HepG2 (cell line): ENCODE measurements at places on chromosomes 7 and 10.

DNA sequence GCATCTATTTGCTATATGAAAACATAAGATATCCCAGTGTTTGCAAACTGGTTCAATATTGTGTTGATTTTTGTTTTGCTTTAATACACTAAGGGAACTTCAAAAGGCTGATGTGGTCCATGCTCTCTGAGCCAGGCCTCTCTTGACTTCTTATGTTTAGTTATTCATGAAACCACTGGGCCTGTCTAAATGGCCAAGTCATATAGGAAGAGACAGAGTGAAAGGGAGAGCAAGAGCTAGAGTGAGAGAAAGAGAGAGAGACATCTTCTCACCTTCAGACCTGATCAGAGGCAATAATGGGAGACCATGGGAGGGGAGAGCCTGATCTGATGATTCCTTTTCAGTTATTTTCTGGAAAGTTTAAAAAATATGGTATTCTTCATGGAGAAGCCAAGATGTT, 6.1 kb upstream of the FAS start:
- DNase-seq: no peak

- DNase-seq: no peak
Observed at GRCh38 chr10:128465697-128466096, 339.5 kb upstream of the MKI67 start.

DNA sequence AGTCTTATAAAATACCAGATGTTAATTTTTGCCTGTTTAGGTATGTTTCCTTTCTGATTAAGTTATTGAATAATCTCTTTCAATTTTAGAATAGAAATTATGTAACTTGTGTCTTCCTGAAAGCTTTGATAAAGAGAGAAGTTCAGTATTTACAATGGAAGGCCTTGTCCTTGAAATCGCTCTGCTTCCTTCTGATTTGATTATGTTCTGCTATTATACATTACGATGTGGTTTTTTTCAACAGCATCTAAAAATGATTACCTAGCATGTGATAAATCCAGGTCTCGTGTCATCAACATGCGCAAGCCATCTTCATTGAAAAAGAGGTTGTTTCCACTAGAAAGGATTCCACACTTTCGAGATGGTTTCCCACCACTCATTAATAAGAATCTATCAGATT, 96.5 kb upstream of the SLC26A5 start:
- no peak for DNase-seq

GRCh38 chr10:123821136-123821535, 70.5 kb downstream of the CPXM2 start:
- no peak for DNase-seq

DNA sequence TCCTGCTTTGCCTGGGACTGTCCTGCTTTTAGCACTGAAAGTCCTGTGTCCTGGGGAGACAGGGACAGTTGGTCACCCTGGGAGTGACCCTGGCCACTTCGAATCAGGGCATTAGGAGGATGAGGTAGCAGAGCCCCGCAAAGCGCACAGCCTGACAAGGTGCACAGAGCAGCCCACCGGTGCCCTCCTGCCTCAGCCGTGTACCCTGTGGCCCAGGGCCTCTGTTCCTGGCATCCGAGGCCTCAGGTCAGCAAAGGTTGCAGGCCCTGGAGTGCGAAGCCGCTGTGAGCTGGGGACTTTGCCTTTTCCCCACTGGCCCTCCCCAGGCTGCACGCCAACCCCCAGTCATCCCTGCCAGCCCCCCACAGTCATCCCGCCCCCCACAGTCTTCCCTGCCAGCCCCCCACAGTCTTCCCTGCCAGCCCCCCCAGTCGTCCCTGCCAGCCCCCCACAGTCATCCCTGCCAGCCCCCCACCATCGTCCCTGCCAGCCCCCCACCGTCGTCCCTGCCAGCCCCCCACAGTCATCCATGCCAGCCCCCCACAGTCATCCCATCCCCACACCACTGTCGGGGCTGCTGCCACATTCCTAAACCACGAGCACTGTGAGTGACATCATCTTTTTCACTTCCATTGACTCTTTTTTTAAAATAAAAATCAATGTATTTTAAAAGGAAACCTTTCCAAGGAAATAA, 91.8 kb downstream of the RGS10 start:
- DNase-seq: no peak

GRCh38 chr10:49096890-49097445, 18.4 kb downstream of the VSTM4 start:
- no peak for DNase-seq

DNA sequence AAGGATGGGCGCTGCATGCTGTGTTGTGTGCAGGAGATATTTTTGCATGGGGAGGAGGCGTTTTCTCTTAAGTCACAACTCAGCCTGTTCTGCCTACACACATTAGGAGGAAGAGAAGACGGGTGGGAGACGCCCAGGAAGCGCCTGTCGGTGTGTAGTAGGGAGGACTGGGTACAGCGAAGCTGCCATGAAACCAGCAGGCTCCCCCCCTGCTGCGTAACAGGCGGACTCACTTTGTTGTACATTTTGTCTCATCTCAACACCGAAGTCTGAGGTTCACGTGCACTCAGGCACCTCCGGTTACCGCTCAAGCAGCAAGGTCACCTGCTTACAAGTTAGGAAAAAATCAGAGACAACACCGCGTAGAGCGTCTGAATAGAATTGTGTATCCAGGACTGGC, 56.3 kb downstream of the CRTAC1 start:
- DNase-seq: no peak

GRCh38 chr10:97270523-97271154, 21.8 kb downstream of the ARHGAP19 start:
- peak; percentile 26 for DNase-seq

- DNase-seq: no peak
Observed at GRCh38 chr7:123977081-123977480, 52.0 kb downstream of the SPAM1 start.

- DNase-seq: no peak
Observed at GRCh38 chr10:128462844-128463243, 336.6 kb upstream of the MKI67 start.

- no peak for DNase-seq
Observed at GRCh38 chr7:8147760-8148463, 114.1 kb downstream of the ICA1 start.

GRCh38 chr10:118771976-118772375, 17.2 kb upstream of the CACUL1 start:
- DNase-seq: no peak

- DNase-seq: no peak
Observed at GRCh38 chr7:120053390-120053961, 219.5 kb upstream of the KCND2 start.

DNA sequence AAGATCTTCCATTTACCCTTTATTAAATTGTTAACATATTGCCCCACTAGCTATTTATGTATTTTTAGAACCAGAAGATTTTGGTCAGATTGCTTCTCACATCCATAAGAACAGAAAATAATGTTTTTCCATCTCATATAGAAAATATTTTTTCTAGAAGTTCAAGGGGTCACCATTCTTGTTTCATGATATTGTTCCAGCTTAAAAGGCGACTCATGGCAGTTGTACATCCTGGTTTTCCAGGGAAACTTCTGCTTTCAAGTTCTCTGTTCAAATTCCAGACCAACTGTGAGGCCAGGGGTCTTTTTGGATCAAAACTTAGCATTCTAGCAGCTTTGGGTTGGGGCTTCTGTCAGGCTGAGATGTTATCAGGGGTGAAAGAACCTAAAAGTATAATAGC, 84.4 kb downstream of the LRRC4 start:
- DNase-seq: no peak

- DNase-seq: no peak
Observed at GRCh38 chr10:117662126-117662525, 119.6 kb downstream of the EMX2 start.

- no peak for DNase-seq
Observed at GRCh38 chr7:150740053-150740452, 2.8 kb downstream of the GIMAP5 start.

DNA sequence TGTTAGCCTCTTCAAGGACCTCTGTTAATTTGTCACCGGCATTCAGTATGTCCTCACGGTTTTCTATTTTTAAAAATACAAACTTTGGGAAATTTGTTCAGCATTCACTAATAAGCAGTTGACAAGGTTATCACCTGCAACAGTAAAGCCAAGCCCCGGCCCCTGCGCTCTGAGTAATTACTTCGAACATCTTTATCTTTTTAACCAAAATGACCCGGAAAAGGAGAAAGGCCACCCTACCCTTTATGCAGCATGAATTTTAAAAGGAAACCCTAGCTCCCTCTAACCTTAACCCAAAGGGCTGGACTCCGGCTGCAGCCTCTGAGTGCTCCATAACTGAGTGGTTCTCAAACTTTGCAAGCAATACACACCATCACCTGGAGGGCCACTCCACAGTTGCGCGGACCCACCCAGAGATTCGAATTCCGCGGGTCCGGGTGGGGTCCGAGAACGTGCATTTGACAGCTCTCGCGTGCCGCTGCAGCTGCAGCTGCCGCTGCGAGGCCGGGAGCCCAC, 940 bp downstream of the NSMCE4A start:
- no peak for DNase-seq

GRCh38 chr7:8378349-8379019, 54.9 kb upstream of the NXPH1 start:
- no peak for DNase-seq

DNA sequence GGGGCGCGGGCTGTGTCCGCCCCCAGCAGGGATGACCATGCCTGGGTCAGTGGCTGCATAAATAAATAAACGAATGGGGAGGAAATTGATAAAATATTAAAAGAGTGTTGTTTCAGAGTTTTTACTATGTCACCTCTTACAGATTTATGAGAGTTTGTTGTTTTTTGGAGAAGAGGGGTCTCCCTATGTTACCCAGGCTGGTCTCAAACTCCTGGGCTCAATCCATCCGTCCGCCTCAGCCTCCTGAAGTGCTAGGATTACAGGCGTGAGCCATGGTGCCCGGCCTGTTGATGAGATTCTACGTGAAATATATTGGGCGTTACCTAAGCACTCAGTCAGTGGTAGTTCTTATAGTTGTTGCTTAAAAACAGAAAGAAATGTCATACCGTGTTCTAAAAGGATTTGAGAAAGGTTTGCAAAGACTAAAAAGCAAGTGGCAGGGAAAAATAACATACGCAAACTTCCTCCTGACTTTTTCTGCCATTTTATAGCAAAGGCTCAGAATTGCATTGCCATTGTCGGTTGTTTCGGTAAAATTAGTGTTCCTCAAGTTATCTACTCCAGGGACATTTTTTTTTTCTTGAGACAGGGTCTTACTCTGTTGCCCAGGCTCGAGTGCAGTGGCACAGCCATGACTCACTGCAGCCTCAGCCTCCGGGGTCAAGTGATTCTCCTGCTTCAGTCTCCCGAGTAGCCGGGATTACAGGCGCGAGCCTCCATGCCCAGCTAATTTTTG, 39.5 kb upstream of the FOXK1 start:
- DNase-seq: no peak

DNA sequence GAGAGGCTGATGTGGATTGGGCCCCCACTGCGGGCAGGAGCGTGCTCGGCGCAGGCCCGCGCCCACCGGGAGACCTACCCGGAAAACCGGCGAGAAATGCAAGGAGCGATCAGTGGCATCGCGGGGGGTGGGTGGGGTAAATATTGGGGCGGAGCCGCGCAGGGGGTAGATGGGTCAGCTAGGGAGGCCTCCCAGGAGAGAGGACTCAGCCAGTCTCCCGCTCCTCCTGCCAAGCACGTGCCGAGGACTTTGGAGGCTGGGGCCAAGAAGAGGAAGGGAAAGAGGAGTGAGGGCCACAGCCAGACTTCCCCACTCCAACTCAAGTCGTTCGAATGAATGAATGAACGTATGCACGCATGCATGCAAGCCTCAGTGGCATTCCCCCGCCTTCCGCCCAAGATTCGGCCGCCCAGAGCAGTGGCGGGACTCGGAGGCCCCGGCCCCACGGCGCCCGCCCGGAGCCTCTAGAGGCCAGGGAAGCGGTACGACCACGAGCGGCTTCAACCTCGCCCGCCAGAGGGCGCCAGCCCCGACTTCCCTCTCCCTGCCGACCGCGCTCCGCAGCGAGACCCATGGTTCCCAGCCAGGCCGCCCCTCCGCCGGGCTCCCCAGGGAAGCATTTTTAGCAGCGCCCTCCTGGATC, 3.6 kb downstream of the NPM3 start:
- DNase-seq: no peak

GRCh38 chr7:131550846-131551245, 5.6 kb downstream of the PODXL start:
- no peak for DNase-seq

GRCh38 chr7:80134536-80135308, at the start of gene GNAI1:
GNAI1 (plus strand) TSS chr7:80134831; CDS start chr7:80135161, 330 bp downstream.
- peak; percentile 27 for DNase-seq

DNA sequence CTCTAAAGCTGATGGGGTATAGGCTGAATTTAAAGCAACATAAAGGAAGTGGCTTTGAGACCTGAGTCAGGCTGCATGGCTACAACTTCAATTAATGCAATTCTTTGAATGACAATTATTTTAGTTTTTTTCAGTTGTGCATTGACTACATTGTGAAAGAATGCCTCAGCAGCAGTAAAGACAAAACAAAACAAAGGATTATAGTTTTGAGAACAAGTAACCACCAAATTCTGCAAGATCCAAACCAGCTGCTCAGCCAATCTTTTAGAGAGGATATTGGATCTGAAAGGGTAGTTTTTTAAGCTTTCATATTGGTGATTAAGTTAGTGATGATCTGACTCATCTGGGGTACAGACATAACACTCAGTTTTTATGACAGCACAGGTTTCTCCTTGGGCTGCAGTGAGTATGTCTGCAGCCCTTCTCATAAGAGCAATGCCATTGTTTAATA, 40.6 kb upstream of the ABCA13 start:
- no peak for DNase-seq

DNA sequence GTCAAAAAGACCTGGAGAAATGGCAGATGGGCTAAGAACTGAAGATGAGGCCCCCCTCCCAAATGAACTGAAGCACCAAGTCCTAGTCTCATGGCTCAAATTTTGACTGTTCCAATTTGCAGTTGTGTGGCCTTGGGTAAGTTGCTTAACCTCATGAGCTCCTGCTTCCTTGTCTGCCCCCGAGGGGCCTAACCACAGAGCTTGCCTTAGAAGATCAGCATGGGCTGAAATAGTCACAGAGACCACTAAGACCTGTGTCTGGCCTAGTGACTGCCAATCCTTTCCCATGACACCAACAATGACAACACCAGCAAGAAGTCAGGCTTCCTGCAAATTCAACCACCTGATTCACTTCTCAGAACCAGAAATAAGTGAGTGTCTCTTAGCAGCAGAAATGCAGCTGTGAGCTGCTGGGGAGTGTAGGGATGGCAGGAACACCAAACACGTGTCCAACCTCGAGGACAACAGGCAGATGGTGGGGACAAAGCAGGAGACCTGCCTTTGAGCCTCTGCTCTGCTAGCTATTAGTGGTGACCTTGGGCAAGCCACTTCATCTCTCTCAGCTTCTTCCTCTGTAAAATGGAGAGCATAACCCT, 23.7 kb downstream of the CRHR2 start:
- DNase-seq: no peak

DNA sequence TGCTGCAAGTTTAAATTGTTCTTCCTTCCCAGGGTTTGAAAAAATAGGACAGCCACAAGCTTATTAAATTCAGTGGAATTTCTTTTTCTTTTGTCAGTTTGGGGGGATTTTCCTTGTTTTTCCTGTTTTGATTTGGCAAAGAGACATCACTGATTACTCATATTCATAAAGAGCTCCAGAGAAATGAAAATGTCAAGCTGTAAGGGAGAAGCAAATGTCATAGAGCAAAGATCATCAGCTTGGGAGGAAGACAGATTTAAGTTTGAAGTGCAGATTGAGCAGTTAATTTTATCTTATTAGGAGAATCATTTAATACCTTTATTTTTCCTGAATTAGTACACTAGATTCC, 255.8 kb upstream of the PHYHIPL start:
- no peak for DNase-seq

- DNase-seq: no peak
Observed at GRCh38 chr7:114534953-114535352, 120.3 kb downstream of the FOXP2 start.

- DNase-seq: peak; percentile 9
Observed at GRCh38 chr10:123236126-123236525, 81.9 kb downstream of the BUB3 start.
